ENCODE measurements at places on chromosomes 1 and 21.

GRCh38 chr1:46812065-46812963 is 13.5 kb downstream of the CYP4B1 start:
- no peak for DNase-seq

DNA sequence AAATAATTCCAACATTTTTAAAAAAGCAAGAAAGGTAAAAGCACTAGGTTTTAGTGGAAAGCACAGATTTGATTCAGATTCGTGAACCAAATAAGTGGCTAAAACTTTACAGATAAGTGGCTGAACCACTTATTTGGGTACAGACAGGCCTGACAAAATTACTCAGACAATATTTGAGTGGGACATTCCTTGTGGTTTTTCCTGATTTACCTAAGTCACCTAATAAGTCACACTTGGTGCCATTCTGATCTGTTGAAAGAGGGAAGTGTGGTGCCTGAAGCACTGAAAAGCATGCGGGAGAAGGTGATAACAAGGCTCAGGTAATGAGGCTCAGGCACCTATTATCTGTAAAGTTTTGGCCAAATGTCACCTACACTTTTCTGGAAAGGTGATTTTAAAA is 81.6 kb upstream of the CD55 start:
- DNase-seq = no peak

GRCh38 chr1:156129687-156130577 is 15.4 kb downstream of the LMNA start:
- DNase-seq = no peak

GRCh38 chr1:228972576-228972975 is 237.3 kb downstream of the RHOU start:
- DNase-seq = no peak

- no peak for DNase-seq
These were observed 62.0 kb upstream of the MACF1 start for GRCh38 chr1:39142401-39143060.

- DNase-seq = no peak
These were observed 24.7 kb downstream of the SCCPDH start for GRCh38 chr1:246748867-246749266.

DNA sequence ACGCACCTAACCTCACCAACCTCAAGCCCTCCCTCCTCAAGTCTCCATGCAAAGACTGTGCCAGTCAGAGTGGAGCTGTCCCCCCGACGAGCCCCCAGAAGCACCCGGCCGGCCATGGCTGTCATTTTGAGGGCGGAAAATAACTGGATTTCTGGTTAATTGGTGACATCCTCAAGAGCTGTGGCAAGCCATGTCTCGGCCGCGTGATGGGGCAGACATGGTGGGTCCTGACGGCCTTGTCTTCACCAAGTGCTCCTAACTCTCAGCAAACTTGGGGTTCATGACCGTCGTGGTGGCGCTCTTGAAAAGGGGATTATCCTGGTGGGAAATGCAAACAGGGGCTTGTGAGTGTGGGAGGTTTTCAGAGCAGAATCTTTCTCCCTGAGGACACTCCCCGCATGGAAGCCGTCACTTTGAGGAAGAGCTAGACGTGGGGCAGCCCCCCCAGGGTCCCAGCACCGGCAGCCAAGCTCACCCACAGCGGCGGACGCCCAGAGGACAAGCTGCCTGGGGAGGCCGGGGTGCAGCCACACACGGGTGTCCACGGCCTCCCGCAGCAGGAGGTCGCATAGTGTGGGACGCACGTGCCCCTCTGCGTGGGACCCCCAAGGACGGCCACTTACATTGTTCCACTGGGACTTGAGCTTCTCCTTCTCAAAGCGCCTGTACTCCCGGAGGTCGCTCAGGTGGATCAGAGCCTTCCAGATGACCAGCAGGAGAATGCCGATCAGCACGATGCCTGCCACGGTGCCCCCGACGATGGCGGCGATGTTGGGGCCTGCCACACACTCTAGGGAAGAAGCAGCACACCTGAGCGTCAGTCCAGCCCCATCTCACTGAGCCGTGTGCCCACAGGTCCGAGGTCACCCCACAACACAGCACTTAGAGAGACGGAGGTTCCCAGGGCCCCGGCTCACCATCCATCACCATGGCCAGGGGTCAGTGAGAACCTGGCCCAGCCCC is 12.9 kb upstream of the PTTG1IP start:
- DNase-seq = no peak

DNA sequence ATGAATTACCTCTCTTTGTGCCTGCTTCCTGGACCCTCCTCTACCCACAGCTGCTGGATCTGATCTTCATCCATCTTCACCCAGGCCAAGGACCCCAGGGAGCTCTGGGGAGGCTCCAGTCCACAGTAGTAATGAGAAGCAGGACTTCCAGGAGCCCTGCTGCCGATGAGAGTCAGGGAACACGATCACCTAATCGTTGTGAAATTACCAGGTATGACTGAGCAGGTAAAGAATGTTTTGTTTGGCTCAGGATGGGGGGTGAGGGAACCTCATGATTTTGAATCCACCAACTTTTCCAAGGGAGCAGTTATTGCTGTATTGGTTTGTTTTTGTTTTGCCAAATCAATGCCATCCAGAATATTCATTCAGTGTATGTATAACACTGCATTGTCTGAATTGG is 454.0 kb downstream of the PLPP3 start:
- no peak for DNase-seq

DNA sequence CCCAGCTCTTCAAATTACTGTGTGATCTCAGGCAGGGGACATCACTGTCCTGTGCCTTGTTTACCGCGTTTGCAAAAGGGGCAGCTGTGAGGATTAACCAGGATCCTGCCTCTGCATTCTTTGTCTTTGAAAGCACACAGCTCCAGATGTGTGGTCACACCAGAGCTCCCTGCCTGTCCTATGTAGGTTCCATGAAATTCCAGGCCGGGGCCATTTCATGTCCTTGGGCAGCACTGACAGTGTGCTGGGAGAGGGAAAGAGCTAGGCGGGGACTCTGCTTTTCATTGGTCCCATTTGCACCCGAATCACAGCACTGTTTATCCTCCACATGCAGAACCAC is 42.2 kb upstream of the SELENON start:
- no peak for DNase-seq

DNA sequence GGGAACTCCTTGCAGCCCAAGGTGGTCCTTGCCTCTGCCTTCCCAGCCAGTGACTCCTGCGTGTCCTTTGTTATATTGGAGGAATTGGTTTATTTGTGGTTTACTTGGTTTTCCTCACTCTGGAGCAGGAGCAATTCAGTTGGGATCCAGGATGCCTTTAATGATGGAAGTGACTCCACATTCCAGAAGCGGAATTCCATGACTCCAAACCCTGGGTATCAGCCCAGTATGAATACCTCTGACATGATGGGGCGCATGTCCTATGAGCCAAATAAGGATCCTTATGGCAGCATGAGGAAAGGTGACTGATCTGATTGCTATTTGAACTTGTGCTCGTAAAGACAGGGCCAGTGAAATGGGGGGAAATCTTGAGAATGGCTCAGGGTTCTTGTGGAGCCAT is 15.1 kb upstream of the PIGV start:
- no peak for DNase-seq

DNA sequence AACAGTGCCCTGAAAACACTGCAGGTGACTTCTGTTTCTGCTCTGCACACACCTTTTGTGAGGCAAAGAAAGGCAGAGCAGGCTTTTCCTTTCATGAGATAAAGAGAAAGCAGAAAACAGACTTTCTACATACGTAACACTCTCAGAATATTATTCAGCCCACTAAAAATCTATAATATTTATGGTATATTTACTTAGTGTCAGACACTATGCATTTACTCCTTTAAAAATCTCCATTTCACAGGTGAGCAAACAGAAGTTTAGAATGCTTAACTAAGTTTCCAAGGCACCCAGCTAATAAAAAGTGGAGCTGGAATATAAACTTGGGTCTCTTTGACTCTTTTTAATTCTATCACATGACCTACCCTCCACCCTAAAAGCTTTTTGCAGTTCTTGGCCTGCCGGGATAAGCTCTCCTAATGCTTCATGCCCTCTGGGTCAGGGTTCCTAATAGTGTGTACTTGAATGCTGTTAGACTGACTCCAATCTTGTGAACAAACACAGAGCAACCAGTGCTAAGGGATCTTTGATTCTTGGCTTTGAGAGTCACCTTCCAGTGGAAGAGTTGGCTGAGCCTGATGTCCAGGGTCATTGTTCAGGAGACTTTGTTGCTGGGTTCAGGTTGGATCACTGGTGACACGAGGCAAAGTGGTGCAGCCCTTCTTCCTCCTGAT is 27.2 kb downstream of the PROK1 start:
- DNase-seq = no peak
